ENCODE measurements at places on chromosomes 1 and 21. TPM values are rescaled to one million over a fixed set of nuclear protein-coding genes. Genes with fewer than 3 reads are reported as not detected.

Gene TAF1A
- 11.8 TPM for total RNA-seq

Gene TLR5
- not detected for total RNA-seq

Gene MAGOH
- total RNA-seq, result 24.2 TPM

Gene VSIG8
- not detected for total RNA-seq

Gene BMP8B
- total RNA-seq, result not detected

Gene KRTAP11-1
- total RNA-seq, result not detected

Gene OR2T29
- total RNA-seq, result not detected

Gene OXCT2
- 0.99 TPM for total RNA-seq

Gene SLC9C2
- total RNA-seq, result not detected

Gene MYBPHL
- not detected for total RNA-seq

Gene TDRKH
- 2.1 TPM for total RNA-seq

Gene EPRS1
- total RNA-seq, result 269 TPM

Gene ICOSLG
- total RNA-seq, result not detected

Gene GUCA2A
- total RNA-seq, result not detected

Gene CSTB
- 5.5 TPM for total RNA-seq

Gene NCAM2
- total RNA-seq, result 5.9 TPM

Gene TIE1
- total RNA-seq, result 0.81 TPM

Gene SPATA45
- total RNA-seq, result not detected

Gene ZC3H12A
- 5.3 TPM for total RNA-seq

Gene LCE1B
- not detected for total RNA-seq

Gene WNT3A
- total RNA-seq, result not detected
